ENCODE measurements at places on chromosomes 6 and 20.

GRCh38 chr6:38479331-38479730 lies 160.4 kb downstream of the BTBD9 start:
- no peak for DNase-seq

DNA sequence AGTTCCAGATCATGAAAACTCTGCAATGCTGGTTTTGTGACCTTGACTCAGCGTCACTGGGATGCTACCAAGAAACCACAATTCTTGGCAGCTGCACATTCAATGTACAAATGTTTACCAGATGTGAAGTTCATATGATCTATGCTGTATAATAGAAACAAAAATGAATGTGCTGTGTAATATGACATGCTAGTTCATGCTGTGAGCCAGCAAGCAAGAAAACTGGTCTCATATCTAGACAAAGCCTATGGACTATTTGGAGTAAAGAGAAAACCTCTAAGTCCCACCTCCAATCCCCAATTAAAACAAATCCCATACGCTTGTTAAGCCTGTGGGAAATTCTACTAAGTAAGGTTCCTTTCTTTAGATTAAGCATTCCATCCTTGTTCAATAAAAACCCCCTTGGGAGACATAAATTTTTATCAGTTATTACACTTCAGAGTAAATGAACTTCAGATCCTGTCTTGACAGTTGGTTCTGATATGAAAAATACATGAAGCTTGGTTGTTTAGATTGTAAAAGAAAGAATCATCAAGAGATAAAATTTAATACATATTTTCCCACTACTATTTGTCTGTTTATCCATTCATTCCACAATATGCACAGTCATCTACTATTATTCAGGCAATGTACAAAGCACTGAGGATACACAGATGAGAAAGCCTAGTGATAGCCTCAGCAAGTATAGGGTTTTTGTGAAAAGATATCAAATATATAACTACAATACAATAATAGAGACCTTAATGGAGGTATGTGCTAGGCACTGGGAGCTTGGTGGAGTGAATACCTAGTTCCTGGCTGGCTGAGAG lies 20.1 kb downstream of the COL21A1 start:
- DNase-seq = no peak

DNA sequence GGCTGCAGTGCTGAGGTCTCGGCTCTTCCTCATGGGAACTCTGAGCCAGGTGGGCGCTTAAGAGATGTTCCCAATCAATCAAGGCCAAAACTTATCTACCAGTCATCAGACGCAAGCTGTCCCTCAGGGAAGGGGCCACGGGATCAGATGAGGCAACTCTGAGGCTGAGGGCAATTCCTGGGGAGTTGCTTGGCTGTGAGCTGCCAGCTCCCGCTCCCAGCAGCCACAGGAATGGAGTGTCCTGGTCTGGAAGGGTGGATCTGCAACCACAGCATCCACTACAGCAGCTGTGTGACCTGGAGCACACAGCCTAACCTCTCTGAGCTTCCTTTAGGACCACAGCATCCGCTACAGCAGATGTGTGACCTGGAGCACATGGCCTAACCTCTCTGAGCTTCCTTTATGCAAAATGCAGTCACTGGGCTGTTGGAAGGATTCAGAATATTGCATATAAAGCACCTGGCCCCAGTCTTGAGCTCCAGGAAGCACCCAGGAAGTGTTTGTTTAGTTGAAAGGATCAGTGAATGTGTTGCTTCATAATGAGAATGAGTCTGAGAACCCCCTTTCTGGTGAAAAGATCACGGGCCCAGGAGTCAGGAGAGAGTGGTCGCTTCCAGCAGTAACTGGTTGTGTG lies 60.9 kb downstream of the TFAP2C start:
- no peak for DNase-seq

DNA sequence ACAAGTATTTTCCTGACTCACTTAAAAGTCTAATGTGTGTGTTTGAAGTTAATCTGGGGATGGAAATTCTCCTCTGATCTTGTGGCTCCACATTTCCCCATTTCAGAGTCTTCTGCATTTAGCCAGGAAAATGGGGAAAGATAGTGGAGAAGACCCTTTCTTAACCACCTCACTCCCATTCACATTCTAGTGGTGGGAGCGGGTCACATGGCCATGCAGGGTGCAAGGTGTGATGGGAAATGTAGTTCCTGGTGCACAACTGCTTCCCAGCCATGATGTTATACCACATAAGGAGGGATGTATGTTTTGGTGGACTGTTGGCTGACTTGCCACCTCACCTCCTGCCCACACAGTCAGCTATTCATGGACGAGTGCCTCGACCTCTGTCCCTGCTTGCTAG lies 61.8 kb downstream of the BANF2 start:
- DNase-seq = no peak

- DNase-seq = no peak
Measured at GRCh38 chr6:145206247-145206907, 528.9 kb downstream of the EPM2A start.
